Amniotic epithelial cell (primary cell): ENCODE measurements at places on chromosomes 16 and 17.

DNA sequence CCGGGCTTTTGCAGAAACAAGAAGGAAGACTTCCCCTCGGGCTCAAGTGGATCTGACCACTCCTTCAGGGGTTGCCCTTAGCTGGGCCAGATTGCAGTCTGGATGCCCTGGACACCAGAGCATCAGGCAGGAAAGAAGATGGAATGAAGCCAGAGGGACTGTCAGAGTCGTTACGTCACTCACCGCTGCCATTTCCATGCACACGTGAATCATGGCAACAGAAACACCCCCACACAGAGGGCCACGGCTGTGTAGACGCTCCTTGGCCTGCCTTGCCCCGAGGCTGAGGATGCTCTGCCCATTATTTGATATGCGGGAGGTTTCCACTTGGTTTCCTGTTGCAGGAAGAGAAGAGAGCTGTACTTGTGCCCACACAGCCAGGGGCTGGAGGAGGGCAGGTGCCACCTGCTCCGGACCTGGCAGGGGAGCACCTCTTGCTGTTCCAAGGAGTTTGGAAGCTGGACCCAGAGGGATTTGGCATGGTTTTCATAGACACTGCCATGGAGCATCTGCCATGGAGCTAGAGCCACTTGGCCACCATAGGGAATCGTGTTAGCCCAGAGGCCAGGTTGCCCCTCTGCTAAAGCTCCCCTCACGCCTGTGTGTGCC, 29.4 kb downstream of the RBFOX3 start:
- no peak for DNase-seq

GRCh38 chr17:18917506-18918032, 34.4 kb upstream of the SLC5A10 start:
- peak; percentile 55 for DNase-seq

- DNase-seq = no peak
Observed at GRCh38 chr17:56324676-56325075, 171.4 kb downstream of the ANKFN1 start.

DNA sequence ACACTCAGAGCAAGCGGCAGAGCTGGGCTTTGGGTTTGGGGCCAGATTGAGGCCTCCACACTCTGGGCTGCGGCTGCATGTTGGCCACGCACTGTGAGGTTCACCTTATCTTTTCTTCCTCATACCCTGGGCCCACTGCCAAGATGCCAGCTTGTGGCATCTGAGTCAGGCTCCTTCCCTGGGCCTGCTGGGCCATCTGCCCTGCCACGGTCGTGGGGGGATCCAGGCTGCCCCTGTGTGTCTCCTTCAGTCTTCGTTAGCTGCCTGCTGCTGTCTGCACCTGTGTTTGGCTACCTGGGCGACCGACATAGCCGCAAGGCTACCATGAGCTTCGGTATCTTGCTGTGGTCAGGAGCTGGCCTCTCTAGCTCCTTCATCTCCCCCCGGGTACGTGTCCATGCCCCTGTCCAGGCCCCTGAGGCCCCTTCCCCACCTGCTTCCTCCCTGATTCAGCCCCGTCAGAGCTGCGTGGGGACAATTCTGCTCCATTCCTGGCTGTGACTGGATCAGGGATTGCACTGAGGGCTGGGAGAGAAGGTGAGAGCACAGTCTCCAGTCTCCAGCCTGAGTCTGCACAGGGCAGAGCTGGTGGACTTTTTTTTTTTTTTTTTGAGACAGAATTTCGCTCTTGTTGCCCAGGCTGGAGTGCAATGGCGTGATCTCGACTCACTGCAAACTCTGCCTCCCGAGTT, 11.2 kb downstream of the SPNS3 start:
- peak; percentile 53 for DNase-seq

GRCh38 chr17:32192379-32192778, 50.1 kb downstream of the RHOT1 start:
- no peak for DNase-seq

GRCh38 chr17:4146641-4147040, 3.6 kb downstream of the CYB5D2 start:
- no peak for DNase-seq

DNA sequence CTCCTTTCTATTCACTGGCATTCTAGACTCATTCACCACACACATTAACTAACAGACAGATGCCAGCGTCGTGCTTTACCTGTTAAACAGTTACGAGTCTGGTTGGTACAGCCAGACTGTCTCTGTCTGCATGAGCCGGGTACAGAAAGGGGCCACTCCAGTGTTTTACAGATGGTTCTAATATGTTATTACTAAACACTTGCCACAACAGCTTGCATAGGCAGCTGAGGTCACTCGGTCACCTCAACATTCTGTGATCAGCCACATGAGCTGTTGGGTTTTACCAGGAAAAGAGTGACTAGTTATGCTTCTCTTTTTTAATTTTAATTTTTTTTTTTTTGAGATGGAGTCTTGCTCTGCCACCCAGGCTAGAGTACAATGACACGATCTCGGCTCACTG, 25.2 kb downstream of the CD300A start:
- DNase-seq = no peak

DNA sequence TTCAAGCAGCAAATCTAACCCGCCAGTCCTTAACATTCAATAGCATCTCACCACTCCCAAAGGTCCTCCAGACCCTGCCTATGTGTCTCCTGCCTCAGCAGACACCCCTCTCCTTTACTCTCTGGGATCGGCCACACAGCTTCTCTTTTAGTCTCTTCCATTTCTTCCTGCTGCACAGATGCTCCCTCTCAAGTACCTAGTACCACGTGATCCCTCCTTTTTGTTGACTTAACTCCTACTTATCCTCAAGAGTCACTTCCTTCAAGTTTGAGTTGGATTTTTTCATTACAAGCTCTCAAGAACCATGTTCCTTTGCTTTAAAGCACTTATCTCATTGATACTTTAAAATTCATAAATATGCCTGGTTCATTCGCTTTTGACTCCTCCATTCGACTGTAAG, 24.9 kb downstream of the AMFR start:
- no peak for DNase-seq

DNA sequence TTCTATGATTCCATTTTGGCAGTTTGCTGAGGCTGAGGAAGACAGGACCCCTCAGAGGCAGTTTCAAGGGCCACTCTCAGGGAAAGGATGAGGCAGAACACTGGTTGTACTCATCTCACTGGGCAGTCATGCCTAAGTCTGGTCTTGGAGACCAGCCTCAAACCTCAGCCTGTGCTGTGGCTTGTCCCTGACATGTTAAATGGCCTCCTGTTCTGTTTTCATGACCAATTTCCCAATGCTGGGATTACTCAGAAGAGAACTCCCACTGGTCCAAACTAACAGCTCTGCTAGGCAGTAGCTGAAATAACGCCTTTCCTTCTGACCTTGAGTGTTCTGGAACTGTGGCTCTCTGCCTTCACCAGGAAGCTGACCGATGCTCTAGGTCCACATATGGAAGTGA, 8.4 kb upstream of the SPDYE4 start:
- DNase-seq = peak; percentile 79

DNA sequence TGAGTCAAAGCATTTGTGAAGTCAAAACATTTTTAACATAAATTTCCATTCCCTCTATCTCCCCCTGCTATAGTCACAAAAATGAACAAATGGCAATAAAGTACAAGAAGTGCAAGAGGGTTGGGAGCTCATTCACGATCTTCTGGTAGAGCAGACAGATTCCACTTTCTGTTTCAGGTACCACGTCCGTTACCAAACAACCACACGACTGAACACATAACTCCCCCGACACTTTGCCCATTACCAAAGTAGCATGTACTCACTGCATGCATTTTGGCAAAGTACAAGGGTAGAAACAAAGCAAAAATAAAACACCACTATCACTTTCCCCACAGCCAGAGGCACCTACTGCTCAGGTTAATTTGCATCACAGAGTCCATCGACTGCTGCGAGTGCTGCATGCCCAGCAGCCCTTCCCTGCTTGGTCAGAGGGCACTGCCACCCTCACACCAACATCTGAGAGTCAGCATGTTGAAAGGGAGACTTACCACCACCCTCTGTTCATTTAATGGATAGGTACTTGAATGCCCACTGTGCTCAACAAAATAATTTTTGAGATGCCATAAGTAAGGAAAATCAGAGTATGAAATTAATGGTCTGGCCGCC, 150.3 kb upstream of the AXIN2 start:
- DNase-seq = no peak

GRCh38 chr16:66487580-66488275, 60.6 kb downstream of the BEAN1 start:
- DNase-seq = peak; percentile 30

DNA sequence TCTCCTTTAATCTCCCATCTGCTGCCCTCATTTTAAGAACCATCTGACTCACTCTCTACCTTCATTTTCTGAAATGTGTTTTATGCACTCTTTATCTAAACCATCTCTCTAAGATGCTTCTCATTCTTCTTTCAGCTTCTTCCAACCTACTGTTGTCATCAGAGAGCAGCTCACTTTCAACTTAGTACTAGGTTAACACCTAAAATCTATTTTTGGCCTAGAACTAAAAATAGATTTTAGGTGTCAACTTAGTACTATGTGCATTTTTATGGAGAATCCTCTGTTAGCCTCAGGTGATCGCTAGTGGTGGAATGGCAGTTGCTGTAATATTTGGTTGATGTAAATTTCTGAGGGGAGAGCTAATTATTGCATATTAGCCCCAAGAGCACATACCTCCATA, 277.1 kb downstream of the KCNJ2 start:
- no peak for DNase-seq

DNA sequence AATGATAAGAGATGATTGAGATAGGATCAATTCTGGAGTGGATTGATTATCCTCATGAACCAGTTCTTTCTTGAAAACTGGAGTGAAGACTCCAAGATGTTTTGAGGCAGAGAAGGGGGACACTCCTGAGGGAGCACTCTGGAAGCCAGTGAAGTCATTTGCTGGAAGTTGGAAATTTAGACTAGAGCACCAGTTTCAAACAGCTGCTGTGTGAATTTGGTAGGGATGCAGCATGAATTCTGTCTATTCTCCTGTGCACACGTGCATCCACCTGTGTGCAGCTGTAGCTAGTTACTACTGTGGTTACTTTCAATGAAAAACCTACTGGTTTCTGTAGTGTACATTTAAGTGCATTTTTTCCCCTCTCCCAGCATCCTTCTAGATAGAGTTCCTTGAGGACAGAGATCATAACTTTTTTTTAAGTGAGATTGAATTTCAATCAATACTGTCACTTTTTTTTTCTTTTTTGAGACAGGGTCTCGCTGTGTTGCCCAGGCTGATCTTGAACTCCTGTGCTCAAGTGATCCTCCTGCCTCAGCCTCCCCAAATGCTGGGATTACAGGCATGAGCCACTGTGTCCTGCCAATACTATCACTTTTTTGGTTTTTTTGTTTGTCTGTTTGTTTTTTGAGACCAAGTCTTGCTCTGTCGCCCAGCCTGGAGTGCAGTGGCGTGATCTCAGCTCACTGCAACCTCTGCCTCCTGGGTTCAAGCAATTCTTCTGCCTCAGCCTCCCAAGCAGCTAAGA, 65.9 kb downstream of the TUBD1 start:
- DNase-seq = no peak

GRCh38 chr16:70685938-70686375, at the start of gene MTSS2:
TSS of gene MTSS2 (minus strand) at chr16:70686053. CDS start at chr16:70685791, 262 bp downstream.
- DNase-seq = peak; percentile 77

- no peak for DNase-seq
Observed at GRCh38 chr17:57040571-57040970, 44.5 kb upstream of the AKAP1 start.

DNA sequence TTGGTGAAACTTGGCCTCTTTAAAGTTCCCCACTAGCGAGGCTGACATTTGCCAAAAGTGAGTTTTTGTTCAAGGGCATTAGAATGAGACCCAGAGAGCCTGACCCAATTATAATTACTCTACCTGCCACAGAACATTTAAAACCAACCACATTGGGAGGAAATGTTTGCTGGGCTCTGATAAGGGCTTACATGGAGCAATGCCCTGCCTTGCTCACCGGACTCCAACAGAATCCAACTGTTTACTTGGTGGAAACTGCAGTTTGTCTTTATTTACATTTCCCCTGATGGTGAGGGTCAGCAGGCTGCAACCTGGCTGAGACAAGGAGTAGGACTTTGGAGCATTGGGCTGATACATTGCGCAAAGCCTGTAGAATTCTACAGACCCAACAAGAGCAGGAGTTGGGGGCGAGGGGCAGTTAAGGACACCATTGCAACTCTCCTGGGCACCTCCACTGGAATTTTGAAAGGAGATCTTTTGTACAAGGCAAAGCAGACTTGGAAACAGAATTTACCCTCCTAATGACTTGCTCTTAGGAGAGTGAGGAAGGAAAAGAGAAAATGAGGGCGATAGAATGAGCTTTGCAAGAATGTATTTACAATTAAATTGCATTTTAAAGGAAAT, 368.6 kb downstream of the SHISA9 start:
- DNase-seq = no peak
